ENCODE measurements at places on chromosomes 5 and 9. TPM values are rescaled to one million over a fixed set of nuclear protein-coding genes. Genes with fewer than 3 reads are reported as not detected.

- H3K36me3 ChIP-seq: no peaks in the 10 kb centered on the region
- H3K4me1 ChIP-seq: no peaks in the 10 kb centered on the region
- H3K4me3 ChIP-seq: no peak overlapping the region
- H3K27ac ChIP-seq: no peak overlapping the region
- no peak for DNase-seq
- H3K27me3 ChIP-seq: peaks cover 7% of the 10 kb centered on the region
Measured at GRCh38 chr9:135533113-135533512, 11.9 kb downstream of the LCN1 start.

DNA sequence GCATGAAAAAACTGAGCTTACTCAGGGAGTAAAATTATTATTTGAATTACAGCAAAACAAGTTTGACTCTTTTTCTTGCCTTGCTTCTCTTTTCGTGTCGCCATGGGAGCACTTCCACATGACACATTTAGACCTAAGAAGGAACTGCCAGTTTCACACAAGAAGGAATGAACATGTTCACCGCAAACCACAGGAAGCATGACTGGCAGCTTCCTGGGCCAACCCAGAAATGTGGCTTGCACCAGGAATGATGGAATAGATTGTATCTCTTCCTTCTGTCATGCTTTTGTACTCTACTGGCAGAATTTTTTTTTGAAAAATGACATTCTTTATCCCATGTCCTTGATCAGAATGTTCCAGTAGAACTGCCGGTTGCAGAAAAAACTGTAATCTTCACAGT, 32.9 kb upstream of the MAN2A1 start:
- no peaks in the 10 kb centered on the region for H3K27me3 ChIP-seq
- peak; percentile 46 for DNase-seq
- H3K36me3 ChIP-seq: no peaks in the 10 kb centered on the region
- peaks cover 14% of the 10 kb centered on the region for H3K4me1 ChIP-seq
- no peak overlapping the region for H3K27ac ChIP-seq

GRCh38 chr5:333945-334344, 12.4 kb downstream of the AHRR start:
- no peaks in the 10 kb centered on the region for H3K36me3 ChIP-seq
- no peak overlapping the region for H3K4me3 ChIP-seq
- H3K4me1 ChIP-seq: no peaks in the 10 kb centered on the region

DNA sequence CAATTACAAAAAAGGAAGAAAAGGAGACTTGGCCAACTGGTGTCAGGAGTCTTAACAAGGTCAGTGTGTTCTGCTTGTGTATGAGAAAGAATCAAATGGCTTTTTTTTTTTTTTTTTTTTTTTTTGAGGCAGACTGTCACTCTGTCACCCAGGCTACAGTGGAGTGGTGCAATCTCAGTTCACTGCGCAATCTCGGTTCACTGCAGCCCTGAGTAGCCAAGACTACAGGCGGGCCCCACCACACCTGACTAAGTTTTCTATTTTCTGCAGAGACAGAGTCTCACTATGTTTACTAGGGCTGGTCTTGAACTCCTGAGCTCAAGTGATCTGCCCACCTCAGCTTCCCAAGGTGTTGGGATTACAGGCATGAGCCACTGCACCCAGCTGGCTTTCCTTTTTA, 3.1 kb upstream of the IL7R start:
- no peaks in the 10 kb centered on the region for H3K27me3 ChIP-seq
- peak overlapping the region; percentile 95 for H3K27ac ChIP-seq
- peaks cover 59% of the 10 kb centered on the region for H3K4me1 ChIP-seq
- peak overlapping the region; percentile 58 for H3K4me3 ChIP-seq

Gene CD274
- 13.2 TPM for total RNA-seq

- no peaks in the 10 kb centered on the region for H3K36me3 ChIP-seq
- no peak overlapping the region for H3K4me3 ChIP-seq
Measured at GRCh38 chr9:77677397-77677796, 29.3 kb upstream of the GNA14 start.

Gene NAA35
- 32.8 TPM for total RNA-seq

Gene FOXD4L6
- total RNA-seq: not detected

Gene C9
- not detected for total RNA-seq

Gene SHISAL2B
- not detected for total RNA-seq

GRCh38 chr5:124395926-124396325, 350.5 kb downstream of the ZNF608 start:
- no peak for DNase-seq
- H3K4me3 ChIP-seq: no peak overlapping the region
- no peaks in the 10 kb centered on the region for H3K36me3 ChIP-seq

Gene PPIP5K2
- 63.6 TPM for total RNA-seq

- no peaks in the 10 kb centered on the region for H3K4me1 ChIP-seq
- no peaks in the 10 kb centered on the region for H3K36me3 ChIP-seq
- no peak overlapping the region for H3K27ac ChIP-seq
- no peak for DNase-seq
Measured at GRCh38 chr9:134842321-134842720, 38.3 kb upstream of the FCN2 start.

GRCh38 chr5:40141418-40141817, 538.3 kb upstream of the PTGER4 start:
- H3K27me3 ChIP-seq: no peaks in the 10 kb centered on the region
- H3K36me3 ChIP-seq: no peaks in the 10 kb centered on the region
- DNase-seq: no peak

Gene HEMGN
- total RNA-seq: 0.66 TPM

DNA sequence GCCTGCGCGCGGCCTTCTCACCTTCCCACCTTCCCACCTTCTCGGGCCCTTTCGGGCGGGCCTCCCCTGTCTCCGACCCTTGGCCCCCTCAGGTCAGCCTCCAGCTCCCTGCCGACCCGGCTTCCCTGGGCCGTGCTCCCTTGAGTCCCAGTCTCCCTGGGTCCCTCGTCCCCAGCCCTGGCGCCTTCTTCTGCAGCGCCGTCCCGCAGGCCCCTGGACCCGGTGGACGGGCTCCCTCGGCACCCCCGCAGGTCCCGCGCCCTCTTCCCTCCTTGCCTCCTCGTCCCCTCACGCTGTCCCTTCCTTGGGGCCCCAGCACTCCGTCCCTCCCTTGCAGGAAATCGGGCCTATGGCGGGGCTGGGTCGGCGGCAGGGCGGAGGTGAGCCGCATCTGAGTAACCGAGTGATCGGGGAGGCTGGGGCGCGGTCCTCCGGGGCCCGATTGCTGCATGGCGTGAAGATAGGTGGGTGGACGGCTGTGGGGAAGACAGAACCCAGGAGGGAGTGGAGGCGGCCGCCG, 7.6 kb downstream of the ARPC5L start:
- no peaks in the 10 kb centered on the region for H3K27me3 ChIP-seq
- H3K4me1 ChIP-seq: peaks cover 51% of the 10 kb centered on the region
- peak overlapping the region; percentile 95 for H3K27ac ChIP-seq
- H3K36me3 ChIP-seq: peaks cover 14% of the 10 kb centered on the region
- peak overlapping the region; percentile 76 for H3K4me3 ChIP-seq

DNA sequence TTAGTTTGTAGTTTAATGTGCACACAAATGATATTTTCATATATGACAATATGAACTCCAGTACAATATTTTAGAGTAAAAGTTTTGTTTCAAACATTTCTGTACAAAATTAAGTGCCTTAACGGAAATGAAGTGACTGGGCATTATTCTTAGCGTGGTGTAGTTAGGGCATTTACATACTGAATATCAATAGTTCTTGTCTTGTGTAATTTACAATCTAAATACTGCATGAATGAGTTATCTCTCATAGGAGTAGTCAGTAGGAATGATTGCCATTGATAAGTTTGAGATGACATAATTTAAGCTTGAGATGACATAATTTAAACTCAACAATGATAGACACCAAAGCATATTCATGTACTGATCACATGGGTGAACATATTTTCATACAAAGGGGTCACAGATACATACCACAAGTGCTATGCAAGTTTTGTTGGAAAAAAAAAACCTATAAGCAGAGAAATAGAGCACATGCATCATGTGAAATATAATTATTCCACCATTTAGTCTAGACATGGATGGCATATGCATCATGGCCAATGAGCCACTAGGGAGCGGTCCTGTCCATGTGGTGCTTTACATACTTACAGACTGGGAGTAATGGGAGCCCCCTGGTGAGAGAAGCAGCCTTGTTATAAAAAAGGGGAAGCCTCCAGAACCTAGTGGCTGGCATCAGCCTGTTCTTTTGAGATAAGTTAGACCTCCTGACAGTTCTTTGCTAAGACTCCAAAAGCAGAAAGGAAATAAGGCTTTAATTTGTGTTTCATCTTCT, 1523.9 kb downstream of the MAT2B start:
- no peaks in the 10 kb centered on the region for H3K36me3 ChIP-seq
- H3K4me1 ChIP-seq: no peaks in the 10 kb centered on the region
- H3K27me3 ChIP-seq: no peaks in the 10 kb centered on the region
- H3K4me3 ChIP-seq: no peak overlapping the region

DNA sequence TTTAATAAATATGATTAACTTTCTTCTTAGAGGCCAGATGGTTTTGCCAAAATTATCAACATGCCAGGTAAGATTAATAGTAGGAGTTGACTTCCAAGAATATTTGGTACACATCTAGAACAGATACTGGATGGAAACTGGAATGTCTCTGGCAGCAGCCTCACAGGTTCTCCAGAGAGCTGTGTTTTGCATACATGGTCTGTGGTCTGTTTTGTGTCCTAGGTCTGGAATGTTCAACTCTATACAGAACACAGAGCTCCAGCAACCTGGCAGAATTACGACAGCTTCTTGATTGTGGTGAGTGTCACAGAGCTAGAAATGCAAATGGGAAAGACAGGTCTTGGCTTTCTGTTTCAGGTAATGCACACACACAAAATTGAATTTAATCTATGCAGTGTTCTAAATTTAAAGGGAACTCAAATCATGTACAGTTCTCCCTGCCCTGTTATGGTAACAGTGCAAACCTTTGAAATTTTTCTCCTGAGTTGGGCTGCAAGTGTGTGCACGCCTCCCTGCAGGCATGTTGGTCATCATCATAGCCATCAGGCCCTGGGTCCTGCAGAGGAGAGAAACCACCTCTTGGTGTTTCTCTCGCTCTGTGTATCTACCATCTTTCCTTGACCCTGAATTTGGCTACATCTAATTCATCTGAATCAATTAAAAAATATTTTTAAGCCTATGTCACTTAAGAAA, 58.3 kb downstream of the PIK3R1 start:
- no peaks in the 10 kb centered on the region for H3K27me3 ChIP-seq
- no peak overlapping the region for H3K27ac ChIP-seq
- H3K4me1 ChIP-seq: peaks cover 93% of the 10 kb centered on the region
- H3K4me3 ChIP-seq: no peak overlapping the region

Gene FAM221B
- total RNA-seq: not detected

Gene RNF183
- total RNA-seq: not detected

Gene ALDH1A1
- total RNA-seq: 0.62 TPM

DNA sequence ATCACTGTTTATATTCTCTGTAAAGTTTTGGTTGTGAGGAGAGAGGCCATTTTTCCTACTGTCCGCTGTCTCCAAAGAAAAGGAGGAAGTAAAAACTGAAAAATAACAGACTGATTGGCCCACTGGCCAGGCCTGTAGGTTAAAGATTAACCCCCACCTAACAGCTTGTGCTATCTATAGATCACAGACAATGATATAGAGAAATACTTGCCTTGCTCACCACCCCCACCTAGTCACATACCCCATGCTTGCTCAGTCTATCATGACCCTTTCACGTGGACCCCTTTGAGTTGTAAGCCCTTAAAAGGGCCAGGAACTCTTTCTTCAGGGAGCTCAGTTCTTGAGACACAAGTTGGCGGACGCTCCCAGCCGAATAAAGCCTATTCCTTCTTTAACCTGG, 357.4 kb downstream of the PRDM9 start:
- no peak overlapping the region for H3K27ac ChIP-seq
- no peak for DNase-seq
- no peaks in the 10 kb centered on the region for H3K36me3 ChIP-seq
- no peaks in the 10 kb centered on the region for H3K27me3 ChIP-seq
- no peak overlapping the region for H3K4me3 ChIP-seq
- H3K4me1 ChIP-seq: no peaks in the 10 kb centered on the region

- no peak overlapping the region for H3K27ac ChIP-seq
- DNase-seq: no peak
- H3K36me3 ChIP-seq: no peaks in the 10 kb centered on the region
- H3K4me3 ChIP-seq: no peak overlapping the region
Measured at GRCh38 chr5:93954421-93955069, 213.1 kb upstream of the POU5F2 start.

Gene GLRA1
- not detected for total RNA-seq
